Endothelial cell of umbilical vein (primary cell): ENCODE measurements at places on chromosomes 5 and 9. TPM values are rescaled to one million over a fixed set of nuclear protein-coding genes. Genes with fewer than 3 reads are reported as not detected.

The SHISAL2B gene
- not detected in 2 replicates for total RNA-seq

The HIGD2A gene
- total RNA-seq, result 96.2 and 103 TPM in 2 replicates

The MYOT gene
- total RNA-seq, result not detected in 2 replicates

The PLAA gene
- total RNA-seq, result 36.9 and 37.9 TPM in 2 replicates

The KIAA0825 gene
- 1.1 and 1.3 TPM in 2 replicates for total RNA-seq

The SNCAIP gene
- 35.9 and 42.0 TPM in 2 replicates for total RNA-seq

The IFNA13 gene
- not detected in 2 replicates for total RNA-seq

The TEK gene
- total RNA-seq, result 38.9 and 44.1 TPM in 2 replicates

The SLIT3 gene
- total RNA-seq, result 0.02 and 1.0 TPM in 2 replicates

The HMCN2 gene
- total RNA-seq, result 0.18 and 0.24 TPM in 2 replicates

The CDH9 gene
- total RNA-seq, result not detected in 2 replicates

The GADD45G gene
- 0.64 and 1.0 TPM in 2 replicates for total RNA-seq

The SLC6A3 gene
- total RNA-seq, result not detected in 2 replicates

- DNase-seq, result peak; percentile 97
These were observed 37.6 kb downstream of the ANKRD33B start for GRCh38 chr5:10601246-10602030.

DNA sequence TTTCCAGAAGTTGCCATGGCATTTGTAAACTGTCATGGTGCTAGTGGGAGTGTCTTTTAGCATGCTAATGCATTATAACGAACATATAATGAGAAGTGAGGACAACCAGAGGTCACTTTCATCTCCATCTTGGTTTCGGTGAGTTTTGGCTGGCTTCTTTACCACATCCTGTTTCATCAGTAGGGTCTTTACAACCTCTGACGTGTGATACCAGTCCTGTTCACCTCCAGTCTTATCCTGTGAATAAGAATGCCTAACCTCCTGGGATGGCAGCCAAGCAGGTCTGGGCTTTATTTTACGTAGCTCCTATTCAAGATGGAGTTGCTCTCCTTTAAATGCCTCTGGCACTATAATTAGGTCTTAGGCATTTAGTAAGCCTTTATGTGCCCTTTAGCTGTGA, 20.4 kb upstream of the RFK start:
- DNase-seq, result peak; percentile 88

- no peak for DNase-seq
These were observed 167.0 kb upstream of the FBXL17 start for GRCh38 chr5:108548684-108549596.

DNA sequence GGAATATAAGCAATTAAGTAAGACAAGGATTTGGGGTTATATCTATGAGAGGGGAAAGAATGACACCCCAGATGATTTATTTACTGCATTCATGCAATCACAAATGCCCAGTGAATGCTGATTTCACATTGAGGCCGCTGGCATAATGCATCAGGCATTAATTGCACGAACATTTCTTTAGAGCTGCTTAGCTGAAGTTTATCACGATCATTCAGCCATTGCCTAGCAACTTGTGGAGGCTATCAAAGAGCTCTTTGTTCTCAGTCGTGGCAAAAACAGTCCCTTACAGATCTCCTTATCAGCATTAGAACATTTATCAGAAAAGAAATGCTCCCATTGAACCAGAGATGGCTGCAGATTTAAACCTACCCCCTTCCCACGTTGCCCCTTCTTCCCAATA, 88.7 kb upstream of the PRRC1 start:
- DNase-seq, result no peak

DNA sequence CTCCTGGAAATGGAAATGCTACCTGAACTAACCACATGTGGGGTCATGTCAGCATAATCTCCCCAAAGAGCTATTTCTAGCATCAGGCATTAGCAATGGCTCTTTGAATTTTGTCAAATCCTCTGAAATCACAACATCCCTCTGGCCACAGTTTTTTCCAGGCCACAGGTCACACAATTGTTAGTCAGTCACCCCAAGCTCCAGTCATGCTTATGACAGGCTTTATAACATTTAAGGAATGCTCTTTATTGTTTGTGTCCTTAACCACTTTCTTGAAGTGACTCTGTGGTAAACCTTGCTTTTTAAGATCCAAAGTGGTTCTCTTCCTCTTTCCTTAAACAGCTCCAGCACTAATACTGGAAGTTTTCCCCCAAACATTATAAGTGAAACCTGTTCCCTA, 169.2 kb upstream of the HMHB1 start:
- no peak for DNase-seq

GRCh38 chr5:103041071-103041676, 78.8 kb downstream of the GIN1 start:
- DNase-seq, result peak; percentile 71

- DNase-seq, result no peak
These were observed 15.8 kb downstream of the PPARGC1B start for GRCh38 chr5:149745943-149746324.

- DNase-seq, result no peak
These were observed 4.4 kb downstream of the TMOD1 start for GRCh38 chr9:97505845-97506244.

DNA sequence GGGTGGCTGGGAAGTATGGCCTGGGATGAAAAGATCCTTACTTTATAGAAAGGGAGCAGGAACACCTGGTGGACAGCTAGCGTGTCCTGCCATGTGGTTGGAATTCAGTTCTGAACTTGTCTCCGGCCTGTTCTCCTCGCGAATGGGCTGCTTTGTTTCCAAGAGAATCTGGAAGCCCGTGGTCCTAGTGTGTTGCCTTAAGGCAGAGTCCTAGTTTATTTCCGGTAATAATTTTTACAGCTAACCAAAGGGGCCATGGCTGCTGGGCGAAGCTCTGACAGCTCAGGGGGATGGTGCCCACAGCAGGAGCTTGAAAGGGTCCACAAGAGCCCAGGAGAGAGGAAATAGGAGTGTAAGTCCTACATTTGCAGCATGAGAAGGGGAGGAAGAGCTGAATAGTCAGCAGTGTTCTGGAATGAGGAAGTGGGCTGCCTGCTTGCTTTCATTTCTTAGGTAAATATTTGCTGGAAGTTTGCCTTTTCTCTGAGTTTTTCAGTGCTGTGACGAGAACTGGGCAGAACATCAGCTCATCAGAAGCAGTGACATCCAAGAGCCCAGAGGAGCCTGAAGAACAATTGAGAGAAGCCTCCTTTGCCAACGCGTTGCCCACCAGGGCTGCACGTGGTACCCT, 13.1 kb upstream of the IGFBPL1 start:
- DNase-seq, result no peak

- DNase-seq, result no peak
These were observed 138.3 kb downstream of the TMEM161B start for GRCh38 chr5:88130211-88130815.

DNA sequence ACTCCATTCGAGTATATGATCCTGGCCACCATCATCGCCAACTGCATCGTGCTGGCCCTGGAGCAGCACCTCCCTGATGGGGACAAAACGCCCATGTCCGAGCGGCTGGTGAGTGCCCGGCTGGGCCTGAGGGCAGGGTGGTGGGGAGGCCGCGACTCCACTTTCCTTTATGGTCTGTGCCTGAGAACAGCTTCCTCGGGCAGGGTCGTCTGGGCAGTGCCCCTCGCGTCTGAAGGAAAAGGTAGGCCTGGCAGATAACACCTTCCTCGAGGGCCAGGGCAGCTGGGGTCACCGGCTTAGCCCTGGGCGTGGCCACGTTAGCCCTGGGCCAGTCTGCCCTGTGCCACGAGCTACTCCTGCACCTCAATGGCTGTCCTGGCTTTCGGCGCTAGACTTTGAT, 1.5 kb downstream of the CACNA1B start:
- DNase-seq, result no peak

DNA sequence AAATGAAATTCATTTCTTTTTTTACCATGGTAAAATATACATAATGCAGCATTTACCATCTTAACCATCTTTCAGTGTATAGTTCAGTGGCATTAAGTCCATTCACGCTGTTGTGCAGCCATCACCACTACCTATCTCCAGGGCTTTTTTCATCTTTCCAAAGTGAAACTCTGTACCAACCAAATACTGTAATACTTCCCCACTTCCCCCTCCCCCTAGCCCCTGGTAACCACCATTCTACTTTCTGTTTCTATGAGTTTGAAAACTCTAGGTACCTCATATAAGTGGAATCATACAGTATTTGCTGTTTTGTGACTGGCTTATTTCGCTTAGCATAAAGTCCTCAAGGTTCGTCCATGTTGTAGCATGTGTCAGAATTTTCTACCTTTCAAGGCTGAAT, 23.4 kb downstream of the SPAAR start:
- DNase-seq, result no peak

DNA sequence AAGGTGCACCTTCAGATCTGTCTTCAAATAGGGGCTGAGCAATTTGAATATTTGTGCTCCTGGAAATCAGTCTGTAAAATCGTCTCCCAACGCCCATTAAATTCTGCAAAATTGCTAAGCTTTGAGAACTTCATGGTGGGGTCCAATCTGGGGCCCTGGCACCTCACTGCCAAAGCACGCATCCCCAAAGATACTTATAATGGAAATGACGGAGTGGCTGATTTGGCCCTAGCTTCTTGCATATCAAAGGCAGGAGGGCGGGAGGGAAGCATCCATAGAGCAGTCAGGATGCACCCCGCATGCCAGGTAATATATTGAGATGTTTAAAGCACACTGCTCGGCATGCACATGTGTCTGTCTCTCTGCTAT, 422.3 kb downstream of the EBF1 start:
- DNase-seq, result no peak

GRCh38 chr9:78745331-78745730, 448.4 kb downstream of the PSAT1 start:
- DNase-seq, result no peak

- no peak for DNase-seq
These were observed 88.9 kb downstream of the PCSK5 start for GRCh38 chr9:75979362-75979761.

DNA sequence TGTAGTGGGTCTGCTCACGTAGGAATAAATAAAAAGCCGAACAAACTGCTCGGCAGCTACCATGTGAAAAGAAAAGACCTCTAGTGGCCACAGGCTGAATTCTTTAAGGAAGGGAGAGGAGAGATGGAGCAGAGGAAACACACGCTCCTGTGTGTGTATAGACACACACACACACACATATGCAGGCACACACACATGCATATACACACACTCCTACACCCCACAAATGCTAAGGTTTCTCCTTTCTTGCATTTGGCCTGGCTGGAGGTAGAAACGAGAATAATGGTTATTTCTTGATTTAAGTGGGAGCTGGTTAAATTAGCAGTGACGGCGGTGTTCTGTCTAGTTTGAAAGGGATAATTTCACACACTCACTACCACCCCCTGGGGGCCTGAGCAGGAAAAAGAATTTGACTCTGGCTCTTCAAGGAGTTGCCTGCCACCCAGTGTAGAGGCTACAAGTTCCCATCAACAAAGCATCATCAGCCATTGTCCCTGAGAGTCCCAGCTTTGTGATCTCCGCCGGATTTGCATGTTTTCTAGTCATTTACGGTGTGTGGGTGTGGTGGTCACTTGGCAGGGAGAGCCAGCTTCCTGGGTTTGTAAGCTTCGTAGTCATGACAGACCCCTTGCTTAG, at the start of gene INSYN2B:
INSYN2B (minus strand) TSS at position 78 of the 636 bp plus-strand sequence. CDS start 96,597 bp downstream, outside the sequence.
- peak; percentile 96 for DNase-seq

DNA sequence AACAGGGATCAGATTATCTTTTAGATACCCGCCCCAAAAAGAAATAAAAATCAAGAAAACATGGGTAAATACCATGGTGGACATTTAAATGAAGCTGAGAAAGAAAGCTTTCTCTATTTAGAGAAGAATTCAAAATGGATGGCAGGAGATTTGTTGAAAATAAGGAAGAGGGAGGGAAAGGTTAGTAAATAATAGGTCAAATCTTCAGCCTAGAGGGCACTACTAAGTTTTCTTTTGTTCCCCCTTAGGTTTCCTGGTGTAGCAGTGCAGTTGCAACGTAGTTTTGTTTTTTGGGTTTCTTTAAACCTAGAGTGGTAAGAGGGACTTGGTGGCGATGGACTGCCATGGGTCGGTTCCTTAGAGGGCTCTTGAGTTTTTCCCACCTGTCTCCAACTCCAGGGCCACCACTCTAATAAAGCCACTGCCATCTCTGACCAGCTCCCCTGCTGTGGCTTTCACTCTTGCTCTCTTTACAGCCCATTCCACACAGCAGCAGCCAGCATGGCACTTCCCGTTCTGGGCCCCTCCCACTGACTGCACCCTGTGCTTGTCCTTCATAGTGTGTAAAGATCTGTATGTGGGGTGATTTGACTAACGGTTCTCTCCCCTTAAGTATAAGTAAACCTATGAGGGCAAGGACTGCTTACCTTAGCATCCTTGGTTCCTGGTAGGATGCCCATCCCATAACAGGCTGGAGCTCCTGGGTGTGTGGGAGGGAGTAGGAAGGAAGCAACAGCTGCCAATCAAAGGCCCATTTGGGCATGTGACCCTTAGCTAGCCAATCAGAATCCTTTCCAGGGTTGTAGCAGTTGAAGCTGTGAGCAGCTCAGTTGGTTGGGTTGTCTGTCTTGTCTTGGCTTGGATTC, 118.3 kb downstream of the SLC1A3 start:
- DNase-seq, result no peak
